Upper lobe of left lung (tissue), 6 donors: ENCODE measurements at places on chromosomes 2 and 18. TPM values are rescaled to one million over a fixed set of nuclear protein-coding genes. Genes with fewer than 3 reads are reported as not detected.

DNA sequence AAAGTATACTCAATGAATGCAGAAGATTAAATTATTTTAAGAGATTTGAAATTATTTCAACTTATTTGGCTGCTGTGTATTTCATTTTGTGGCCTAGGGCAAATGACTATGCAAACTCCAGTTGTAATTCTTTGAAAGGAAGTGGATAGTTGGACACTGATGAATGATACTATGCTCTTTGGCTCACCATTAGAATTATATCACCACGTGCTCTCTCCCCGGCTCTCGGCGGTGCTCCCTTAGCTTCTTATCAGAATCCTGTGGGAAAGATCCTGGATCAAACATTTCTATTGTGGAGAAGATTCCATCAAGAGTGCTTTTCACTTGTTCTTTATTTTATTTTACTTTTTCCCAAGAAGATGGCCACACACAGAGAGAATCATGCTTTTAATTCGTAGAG, 55.2 kb downstream of the ADCYAP1 start:
- no peaks in the 10 kb centered on the region for H3K27me3 ChIP-seq
- no peaks in the 10 kb centered on the region for H3K4me1 ChIP-seq
- H3K36me3 ChIP-seq = no peaks in the 10 kb centered on the region
- no peak overlapping the region for H3K27ac ChIP-seq

GRCh38 chr2:209496586-209496982, 72.7 kb downstream of the MAP2 start:
- H3K4me1 ChIP-seq = peaks cover 17% of the 10 kb centered on the region
- no peaks in the 10 kb centered on the region for H3K36me3 ChIP-seq
- H3K27me3 ChIP-seq = no peaks in the 10 kb centered on the region
- no peak overlapping the region for H3K4me3 ChIP-seq
- H3K27ac ChIP-seq = peak overlapping the region; percentile 72

DNA sequence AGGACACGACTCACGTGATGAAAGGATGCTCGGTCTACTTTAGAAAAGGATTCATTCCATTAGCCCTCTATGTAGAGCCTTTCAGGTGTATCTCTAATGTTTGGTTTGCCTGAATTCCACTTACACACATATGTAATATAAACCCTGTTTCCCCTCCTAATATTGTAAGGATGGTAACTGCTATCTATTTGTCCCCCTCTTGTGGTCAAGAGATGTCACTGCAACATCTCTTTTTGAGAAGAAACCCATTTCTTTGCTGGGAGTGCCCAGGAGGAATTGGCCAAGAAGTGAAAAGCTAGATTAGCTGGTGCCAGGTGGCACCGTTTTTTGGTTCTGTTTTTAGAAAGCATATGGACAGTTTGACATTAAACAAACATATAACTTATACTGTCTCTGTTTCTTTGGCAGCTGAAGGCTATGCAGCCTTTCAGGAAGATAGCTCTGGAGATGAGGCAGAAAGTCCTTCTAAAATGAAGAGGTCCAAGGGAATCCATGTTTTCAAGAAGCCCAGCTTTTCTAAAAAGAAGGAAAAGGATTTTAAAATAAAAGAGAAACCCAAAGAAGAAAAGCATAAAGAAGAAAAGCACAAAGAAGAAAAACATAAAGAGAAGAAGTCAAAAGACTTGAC, 41.2 kb downstream of the RALBP1 start:
- H3K27me3 ChIP-seq = no peaks in the 10 kb centered on the region
- H3K27ac ChIP-seq = no peak overlapping the region
- H3K36me3 ChIP-seq = peaks cover 21% of the 10 kb centered on the region
- no peak overlapping the region for H3K4me3 ChIP-seq
- H3K4me1 ChIP-seq = no peaks in the 10 kb centered on the region

GRCh38 chr2:8976442-8977259, 26.8 kb downstream of the MBOAT2 start:
- no peaks in the 10 kb centered on the region for H3K36me3 ChIP-seq
- H3K27me3 ChIP-seq = no peaks in the 10 kb centered on the region
- H3K4me1 ChIP-seq = peaks cover 7% of the 10 kb centered on the region
- no peak for DNase-seq

DNA sequence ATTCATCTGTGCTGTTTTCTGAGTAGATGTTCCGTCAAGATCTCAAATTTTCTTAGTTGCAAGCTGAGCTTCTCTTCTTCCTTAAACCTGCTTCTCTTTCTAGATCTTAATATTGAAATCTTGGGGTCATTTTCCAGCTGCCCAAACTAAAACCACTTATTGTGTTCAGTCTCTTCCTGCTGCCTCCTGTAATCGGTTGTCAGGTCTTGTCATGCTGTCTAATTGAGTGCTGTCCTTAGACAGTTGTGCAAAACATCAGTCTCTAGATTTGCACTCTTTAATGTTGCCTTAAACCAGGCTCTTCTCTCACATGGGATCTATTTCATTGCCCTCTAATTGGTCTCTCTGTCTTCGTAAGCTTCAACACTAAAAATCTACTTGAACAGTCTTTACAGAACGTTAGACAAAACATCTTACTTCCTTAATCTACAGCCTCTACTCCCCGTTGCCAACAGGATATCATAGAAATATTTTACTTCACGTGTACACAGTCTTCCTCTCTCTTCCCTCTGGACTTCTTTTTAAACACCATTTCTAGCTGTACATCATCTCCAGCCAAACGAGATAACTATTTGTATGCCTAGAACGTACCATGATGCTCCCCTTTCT, 34.9 kb downstream of the GPD2 start:
- H3K36me3 ChIP-seq = no peaks in the 10 kb centered on the region
- peaks cover 31% of the 10 kb centered on the region for H3K4me1 ChIP-seq
- no peaks in the 10 kb centered on the region for H3K27me3 ChIP-seq
- H3K4me3 ChIP-seq = no peak overlapping the region

- no peak overlapping the region for H3K4me3 ChIP-seq
- no peak overlapping the region for H3K27ac ChIP-seq
- no peaks in the 10 kb centered on the region for H3K36me3 ChIP-seq
- no peak for DNase-seq
- H3K4me1 ChIP-seq = peaks cover 4% of the 10 kb centered on the region
Observed at GRCh38 chr2:8089596-8089995, 592.3 kb upstream of the ID2 start.

DNA sequence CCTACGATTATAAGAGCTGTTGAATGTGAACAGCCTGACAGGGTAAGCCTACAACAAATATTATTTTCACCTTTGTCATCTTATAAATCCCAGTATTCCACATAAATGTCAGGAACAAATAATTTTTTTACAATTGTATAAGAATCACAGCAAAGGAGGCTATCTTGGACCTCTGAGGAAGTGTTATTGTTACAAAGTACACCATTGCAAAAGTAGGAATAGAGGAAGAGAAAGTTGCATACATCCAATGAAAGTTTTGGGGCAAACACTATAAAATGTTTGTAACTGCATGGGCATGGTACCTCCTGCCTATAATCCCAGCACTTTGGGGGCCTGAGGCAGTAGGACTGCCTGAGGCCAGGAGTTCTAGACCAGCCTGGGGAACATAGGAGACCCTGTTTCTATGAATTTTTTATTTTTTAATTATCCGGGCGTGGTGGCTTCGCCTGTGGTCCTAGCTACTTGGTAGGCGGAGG, 715 bp upstream of the MEMO1 start:
- peaks cover 16% of the 10 kb centered on the region for H3K4me1 ChIP-seq
- peak overlapping the region; percentile 93 for H3K27ac ChIP-seq
- H3K4me3 ChIP-seq = peak overlapping the region; percentile 97
- H3K27me3 ChIP-seq = no peaks in the 10 kb centered on the region
- no peaks in the 10 kb centered on the region for H3K36me3 ChIP-seq
- DNase-seq = no peak

DNA sequence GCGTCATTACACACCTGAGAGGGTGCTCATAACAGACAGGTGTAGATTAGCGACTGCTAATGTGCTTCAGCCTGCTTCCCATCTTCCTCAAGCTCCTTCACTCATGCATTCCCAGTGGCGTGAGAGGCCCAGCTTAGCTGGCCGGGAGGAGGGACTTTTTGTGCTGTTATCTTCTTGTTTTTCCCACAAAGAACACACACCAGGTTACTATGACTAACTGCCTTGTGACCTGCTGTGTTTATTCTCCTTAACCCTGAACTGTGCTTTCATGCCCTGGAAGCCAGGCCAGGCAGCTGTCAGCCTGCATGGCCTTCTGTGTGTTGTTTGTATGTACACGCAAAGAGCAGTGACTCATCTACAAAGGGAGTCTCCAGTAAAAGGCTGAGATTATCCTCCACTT, 143.8 kb downstream of the PIEZO2 start:
- H3K36me3 ChIP-seq = no peaks in the 10 kb centered on the region
- H3K27me3 ChIP-seq = no peaks in the 10 kb centered on the region
- no peaks in the 10 kb centered on the region for H3K4me1 ChIP-seq

- peaks cover 28% of the 10 kb centered on the region for H3K27me3 ChIP-seq
- H3K4me1 ChIP-seq = peaks cover 25% of the 10 kb centered on the region
- DNase-seq = no peak
- H3K36me3 ChIP-seq = peaks cover 33% of the 10 kb centered on the region
- no peak overlapping the region for H3K4me3 ChIP-seq
- no peak overlapping the region for H3K27ac ChIP-seq
Observed at GRCh38 chr2:219508444-219508734, 5.9 kb upstream of the ASIC4 start.

- no peaks in the 10 kb centered on the region for H3K27me3 ChIP-seq
- no peak overlapping the region for H3K4me3 ChIP-seq
- no peak overlapping the region for H3K27ac ChIP-seq
Observed at GRCh38 chr2:160415991-160416390, 77.6 kb downstream of the RBMS1 start.

DNA sequence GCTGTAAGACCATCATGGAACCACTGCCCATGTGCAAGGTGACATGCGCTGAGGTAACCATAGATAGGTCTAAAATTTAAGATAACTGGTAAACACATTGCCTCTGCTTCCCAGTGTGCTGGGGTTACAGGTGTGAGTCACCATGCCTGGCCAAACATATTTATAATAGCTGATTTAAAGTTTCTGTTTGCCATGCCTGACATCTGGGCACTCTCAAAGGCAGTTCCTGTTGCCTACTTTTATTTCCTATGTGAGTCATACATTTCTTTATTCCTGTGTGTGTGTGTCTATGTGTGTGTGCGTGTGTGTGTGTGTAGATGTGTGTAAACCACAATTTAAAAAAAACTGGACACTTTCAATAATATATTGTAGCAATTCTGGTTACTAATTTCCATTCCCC, 415.2 kb upstream of the NETO1 start:
- no peaks in the 10 kb centered on the region for H3K27me3 ChIP-seq
- H3K27ac ChIP-seq = no peak overlapping the region

- no peak overlapping the region for H3K4me3 ChIP-seq
- H3K27me3 ChIP-seq = no peaks in the 10 kb centered on the region
- no peaks in the 10 kb centered on the region for H3K36me3 ChIP-seq
Observed at GRCh38 chr2:160042054-160042453, 20.4 kb downstream of the PLA2R1 start.

- no peaks in the 10 kb centered on the region for H3K27me3 ChIP-seq
- no peak overlapping the region for H3K27ac ChIP-seq
- peaks cover 4% of the 10 kb centered on the region for H3K36me3 ChIP-seq
- no peak for DNase-seq
- H3K4me1 ChIP-seq = peaks cover 3% of the 10 kb centered on the region
Observed at GRCh38 chr2:126686841-126687485, 31.0 kb downstream of the GYPC start.

DNA sequence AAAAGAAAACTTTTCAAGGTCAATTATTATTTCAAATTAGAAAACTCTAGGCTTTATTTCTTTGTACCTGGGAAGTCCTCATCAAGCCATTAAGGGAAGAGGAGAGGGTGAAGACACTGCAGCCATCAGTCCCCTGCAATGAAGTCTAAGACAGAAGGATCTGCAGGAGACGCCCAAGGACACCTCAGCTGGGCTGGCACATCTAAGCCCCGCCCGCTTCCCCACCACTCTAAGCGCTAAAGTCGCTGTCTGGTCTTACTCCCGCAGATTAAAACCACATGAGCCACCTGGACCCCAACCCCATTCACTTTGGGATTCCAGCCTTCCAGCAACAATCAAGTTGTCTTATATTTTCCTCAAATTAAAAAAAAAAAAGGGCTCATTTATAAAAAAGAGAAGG, 104.4 kb downstream of the AFF3 start:
- no peak for DNase-seq
- no peak overlapping the region for H3K4me3 ChIP-seq
- H3K27me3 ChIP-seq = no peaks in the 10 kb centered on the region
- no peaks in the 10 kb centered on the region for H3K36me3 ChIP-seq
- no peak overlapping the region for H3K27ac ChIP-seq
- no peaks in the 10 kb centered on the region for H3K4me1 ChIP-seq

GRCh38 chr18:57764995-57765394, 38.1 kb downstream of the ATP8B1 start:
- H3K27me3 ChIP-seq = no peaks in the 10 kb centered on the region

DNA sequence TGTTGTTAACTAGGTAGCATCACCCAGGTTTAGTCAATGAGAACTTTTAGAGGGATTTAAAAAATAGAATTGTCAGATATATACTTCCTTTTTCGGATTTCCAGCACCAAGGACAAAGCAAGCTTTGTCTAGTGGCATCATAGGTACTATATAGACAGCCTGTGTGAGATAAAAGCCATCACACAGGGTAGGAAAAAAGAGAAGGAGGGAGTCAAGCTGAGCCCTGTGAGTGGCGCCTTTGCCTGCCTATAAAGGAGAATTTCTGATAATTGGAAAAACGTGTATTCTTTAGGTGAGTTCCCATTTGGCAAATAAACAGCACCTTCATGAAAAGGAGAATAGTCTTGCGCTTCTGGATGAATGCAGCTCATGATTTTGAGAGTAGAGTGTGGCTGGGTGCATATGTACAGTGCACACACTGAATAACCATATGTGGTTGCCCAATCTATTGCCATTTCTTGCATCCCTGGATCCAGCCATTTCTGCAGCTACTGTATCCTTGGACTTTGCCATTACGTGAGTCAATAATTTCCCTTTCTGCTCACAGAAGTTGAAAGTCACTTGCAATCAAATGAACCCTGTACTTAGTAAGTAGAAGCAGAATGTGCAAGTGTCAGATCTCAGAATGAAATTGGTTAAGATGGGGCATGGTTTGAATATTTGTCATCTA, 559.9 kb upstream of the MEX3C start:
- H3K27me3 ChIP-seq = no peaks in the 10 kb centered on the region
- no peaks in the 10 kb centered on the region for H3K36me3 ChIP-seq
- no peaks in the 10 kb centered on the region for H3K4me1 ChIP-seq
- no peak overlapping the region for H3K27ac ChIP-seq

- no peak for DNase-seq
- no peaks in the 10 kb centered on the region for H3K36me3 ChIP-seq
- no peak overlapping the region for H3K4me3 ChIP-seq
- no peaks in the 10 kb centered on the region for H3K4me1 ChIP-seq
- H3K27me3 ChIP-seq = no peaks in the 10 kb centered on the region
- H3K27ac ChIP-seq = no peak overlapping the region
Observed at GRCh38 chr2:128594953-128595677, 276.4 kb upstream of the HS6ST1 start.

Gene SLC30A3
- total RNA-seq = 0.20 TPM

Gene LAMA1
- total RNA-seq = 1.7 TPM

Gene ASB18
- not detected for total RNA-seq

Gene RSAD2
- 20.0 TPM for total RNA-seq

Gene ARHGEF4
- 101 TPM for total RNA-seq

Gene ALPG
- total RNA-seq = 0.91 TPM

Gene PLEKHA3
- total RNA-seq = 10.3 TPM

Gene SIGLEC15
- total RNA-seq = not detected

Gene CHRNA1
- total RNA-seq = not detected

Gene DAW1
- 5.2 TPM for total RNA-seq

Gene RANBP2
- 46.1 TPM for total RNA-seq

Gene GNLY
- total RNA-seq = 16.4 TPM
